Activated T-helper 1 cell treated with Interleukin-2 at 50 U/mL for 16 hours (primary cell): ENCODE measurements at places on chromosomes 4 and X.

DNA sequence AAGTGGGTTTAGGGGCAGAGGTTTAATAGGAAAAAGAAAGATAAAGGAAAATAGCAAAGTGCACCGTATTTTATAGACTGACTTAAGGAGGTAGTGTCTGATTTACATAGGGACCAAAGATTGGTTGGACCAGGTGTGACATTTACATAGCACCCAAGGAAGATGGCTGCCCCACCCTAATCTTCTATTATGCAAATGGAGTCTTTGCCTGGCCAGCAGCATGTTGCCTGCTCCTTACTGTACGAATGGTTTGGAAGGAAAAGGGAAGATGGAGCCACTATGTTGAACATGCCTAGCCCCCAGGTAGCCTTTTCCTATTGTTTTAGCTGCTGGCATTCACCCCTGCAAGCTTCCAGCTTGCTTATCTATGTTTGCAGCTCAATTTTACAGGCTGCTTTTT is 146.2 kb upstream of the PDE5A start:
- DNase-seq, result no peak

DNA sequence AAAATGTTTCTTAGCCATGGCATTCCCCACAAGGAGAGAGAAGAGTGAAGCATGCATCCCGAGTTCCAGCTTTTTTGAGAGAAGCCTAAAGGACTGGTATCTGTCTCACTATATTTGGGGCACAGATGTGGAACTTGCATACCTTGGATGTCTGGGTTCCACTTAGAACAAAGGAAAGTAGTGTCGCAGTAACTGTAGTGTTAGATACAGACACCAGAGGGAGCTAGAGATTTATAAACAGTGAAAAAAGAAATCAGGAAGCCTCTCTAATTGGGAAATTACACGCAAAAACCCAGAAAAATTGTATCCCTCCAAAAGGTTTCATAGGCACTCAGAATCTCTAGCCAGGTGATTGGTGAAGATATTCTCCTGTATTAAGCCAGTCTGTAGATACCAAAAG is 34.4 kb downstream of the AGTR2 start:
- DNase-seq, result no peak

- peak; percentile 40 for DNase-seq
Measured at GRCh38 chrX:118974908-118975671, 672 bp downstream of the LONRF3 start.

DNA sequence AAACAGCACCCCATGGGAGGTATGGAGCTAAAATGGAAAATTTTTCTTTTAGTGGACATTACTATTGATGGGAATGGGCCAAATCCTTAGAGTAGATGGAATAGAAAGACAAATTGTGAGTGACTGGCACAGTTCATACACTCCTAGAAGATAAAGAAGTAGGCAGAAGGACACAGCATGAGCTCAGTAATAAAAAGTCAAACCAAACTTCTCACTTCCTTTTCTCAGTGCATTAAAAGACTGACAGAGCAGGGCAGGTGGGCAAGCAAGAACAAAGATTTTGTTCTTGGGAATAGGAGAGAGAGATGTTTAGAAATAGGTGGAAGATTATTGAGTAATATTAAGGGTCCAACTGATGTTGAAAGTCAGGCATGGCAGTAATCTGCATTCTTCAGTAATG is 132.5 kb downstream of the ATP10D start:
- DNase-seq, result no peak

GRCh38 chrX:38426785-38427184 is 74.4 kb downstream of the OTC start:
- no peak for DNase-seq

DNA sequence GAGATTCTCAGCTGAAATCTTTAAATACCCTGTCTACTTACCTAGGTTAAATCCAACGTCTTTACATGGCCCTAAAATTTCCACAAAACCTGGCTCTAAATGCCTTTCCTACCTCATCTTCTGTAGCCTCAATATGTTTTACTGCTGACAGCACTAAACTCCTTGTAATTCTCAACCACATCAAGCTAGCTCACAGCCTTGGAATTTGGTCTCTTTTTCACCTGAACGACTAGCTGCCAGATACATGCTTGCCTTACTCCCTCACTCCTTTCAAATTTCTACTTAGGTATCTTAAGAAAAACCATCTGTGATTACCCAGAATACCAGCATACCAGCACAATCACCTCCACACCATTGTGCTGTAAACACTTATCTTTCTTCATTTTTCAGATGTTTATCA is 635.6 kb upstream of the PCDH10 start:
- no peak for DNase-seq

GRCh38 chrX:11427453-11428071 is 134.3 kb downstream of the AMELX start:
- no peak for DNase-seq

DNA sequence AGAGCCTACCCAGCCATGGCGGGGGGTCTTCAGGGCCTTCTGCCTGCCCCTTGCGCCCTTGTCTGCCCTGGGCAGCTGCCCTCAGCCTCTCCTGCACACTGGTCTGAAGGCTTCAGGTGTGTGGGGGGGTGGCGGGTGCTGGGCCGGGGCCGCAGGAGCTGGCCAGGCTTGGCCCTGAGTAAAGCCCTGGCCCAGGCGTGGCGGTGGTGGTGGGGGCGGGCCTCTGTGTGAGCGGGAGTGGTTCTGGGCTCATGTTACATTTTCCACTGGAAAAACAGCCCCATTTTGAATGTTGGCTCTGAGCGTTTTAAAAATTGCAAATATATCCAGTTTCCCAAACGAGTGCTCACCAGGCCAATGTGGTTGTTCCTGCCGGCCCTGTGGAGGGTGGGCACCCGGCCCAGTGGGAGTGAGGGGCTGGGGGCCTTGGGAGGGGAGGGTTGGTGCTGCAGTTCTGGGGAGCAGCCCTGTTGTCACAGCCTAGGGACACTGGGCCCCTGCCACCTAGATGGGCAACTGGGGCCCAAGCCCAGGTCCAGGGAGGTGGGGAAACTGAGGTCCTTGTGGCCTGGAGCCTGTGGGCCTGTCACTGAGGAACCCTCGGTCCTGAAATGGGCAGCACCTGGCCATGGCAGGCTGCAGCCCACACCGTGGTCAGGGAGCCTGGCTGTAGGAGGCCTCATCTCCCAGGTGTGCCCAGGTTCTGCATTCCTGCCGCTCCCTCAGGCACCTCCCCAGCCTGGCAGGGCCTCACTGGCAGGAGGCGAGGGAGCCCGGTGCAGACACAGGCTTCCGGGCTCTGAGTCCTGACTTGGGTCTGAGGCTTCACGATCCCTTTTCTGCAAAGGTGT is 28.3 kb downstream of the FGFRL1 start:
- DNase-seq, result no peak

DNA sequence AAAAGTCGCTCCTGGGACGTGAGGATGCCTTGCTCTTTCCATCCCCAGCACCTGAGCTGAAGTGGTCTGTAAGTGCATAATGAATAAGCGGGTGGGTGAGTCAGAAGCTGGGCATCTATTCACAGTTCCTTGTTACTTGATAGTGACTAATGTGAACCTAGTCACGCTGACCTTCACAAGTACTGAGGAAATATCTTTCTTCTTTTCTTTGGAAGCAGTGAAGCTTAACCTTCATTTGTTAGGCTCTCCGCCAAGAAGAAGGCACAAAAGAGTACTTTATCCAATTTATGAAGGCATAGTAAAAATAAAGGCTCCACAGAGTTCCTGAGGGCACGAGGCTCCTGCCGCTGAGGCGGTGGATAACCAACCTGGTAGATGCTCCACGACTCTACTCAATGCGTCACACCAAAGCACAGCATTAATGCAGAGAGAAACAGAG is 475.7 kb upstream of the SLIT2 start:
- DNase-seq, result no peak

DNA sequence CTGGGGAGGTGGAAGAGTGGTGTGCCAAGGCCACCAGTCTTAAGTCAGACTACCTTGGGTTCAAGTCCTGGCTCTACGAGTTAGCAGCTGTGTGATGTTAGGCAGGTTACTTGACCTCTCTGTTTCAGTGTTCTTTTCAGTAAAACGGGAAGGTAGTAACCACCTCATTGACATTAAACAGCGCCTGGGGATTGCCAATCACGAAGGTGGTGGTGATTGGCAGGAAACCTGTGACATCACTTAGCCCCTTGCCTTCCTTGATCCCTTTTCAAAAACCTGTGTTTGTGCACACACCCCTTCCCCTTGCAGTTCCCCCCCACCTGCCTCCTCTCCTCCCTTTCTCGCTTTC is 7.6 kb downstream of the KLF3 start:
- no peak for DNase-seq

GRCh38 chr4:55132775-55133174 is 7.4 kb upstream of the KDR start:
- DNase-seq, result no peak

DNA sequence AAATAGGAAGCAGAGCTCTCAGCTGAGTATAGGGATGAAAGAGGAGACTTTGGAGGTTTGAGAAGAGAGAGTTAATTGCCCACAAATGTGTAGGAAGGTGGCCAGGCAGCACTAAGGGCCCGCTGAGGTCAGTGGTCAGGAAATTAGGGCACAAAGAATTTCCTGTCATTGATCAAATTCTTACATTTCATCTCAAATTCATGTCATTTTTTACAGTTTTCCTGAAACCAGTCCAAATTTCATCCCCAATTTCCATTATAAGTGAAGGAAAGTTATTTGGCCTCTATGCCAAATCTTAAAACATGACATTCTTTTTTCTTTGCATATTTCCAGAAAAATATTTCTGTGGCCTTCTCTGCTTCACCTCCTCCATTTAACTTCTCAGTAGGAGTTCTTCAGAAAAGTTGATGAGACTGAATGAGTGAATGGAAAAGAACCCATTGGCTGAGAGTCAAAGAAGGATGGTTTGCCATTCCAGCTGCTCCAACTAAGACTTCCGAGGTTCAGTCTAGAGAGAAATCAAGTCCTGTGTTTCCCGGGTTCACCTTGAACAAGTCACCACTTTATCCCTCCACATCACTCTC is 68.7 kb upstream of the SPRY1 start:
- DNase-seq, result no peak

- no peak for DNase-seq
Measured at GRCh38 chr4:176784816-176785215, 7.9 kb downstream of the VEGFC start.

DNA sequence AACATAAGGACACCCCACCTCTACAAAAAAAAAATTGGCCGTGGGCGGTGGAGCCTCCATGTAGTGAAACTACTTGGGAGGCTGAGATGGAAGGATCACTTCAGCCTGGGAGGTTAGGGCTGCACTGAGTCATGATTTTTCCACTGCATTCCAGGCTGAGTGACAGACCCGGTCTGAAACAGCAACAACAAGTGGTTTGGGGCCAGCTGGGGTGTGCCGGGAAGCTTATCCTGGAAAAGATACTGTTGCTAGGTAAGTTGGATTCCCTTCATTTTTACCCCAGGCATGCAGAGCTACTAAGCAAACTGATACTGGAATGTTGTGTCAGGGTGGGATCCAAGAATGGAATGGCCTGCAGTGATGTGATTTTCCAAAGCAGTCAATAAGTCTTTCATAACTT is 57.0 kb downstream of the XAGE2 start:
- no peak for DNase-seq

- no peak for DNase-seq
Measured at GRCh38 chr4:188603646-188604045, 464.4 kb downstream of the TRIML1 start.

- DNase-seq, result no peak
Measured at GRCh38 chrX:111869639-111870034, 6.3 kb upstream of the TRPC5OS start.

- no peak for DNase-seq
Measured at GRCh38 chr4:152352215-152352614, 183.7 kb downstream of the FBXW7 start.

GRCh38 chrX:109619771-109620170 is 5.2 kb downstream of the KCNE5 start:
- no peak for DNase-seq

GRCh38 chrX:105219454-105220401 is 766 bp downstream of the TEX13A start:
- DNase-seq, result no peak

GRCh38 chr4:183369073-183369472 is 46.8 kb upstream of the CLDN24 start:
- DNase-seq, result no peak
